ENCODE measurements at places on chromosomes 12 and 14.

- DNase-seq = no peak
Measured at GRCh38 chr14:67703997-67704396, 2.3 kb downstream of the RDH12 start.

GRCh38 chr14:91317381-91318308 lies 73.1 kb upstream of the GPR68 start:
- DNase-seq = no peak

DNA sequence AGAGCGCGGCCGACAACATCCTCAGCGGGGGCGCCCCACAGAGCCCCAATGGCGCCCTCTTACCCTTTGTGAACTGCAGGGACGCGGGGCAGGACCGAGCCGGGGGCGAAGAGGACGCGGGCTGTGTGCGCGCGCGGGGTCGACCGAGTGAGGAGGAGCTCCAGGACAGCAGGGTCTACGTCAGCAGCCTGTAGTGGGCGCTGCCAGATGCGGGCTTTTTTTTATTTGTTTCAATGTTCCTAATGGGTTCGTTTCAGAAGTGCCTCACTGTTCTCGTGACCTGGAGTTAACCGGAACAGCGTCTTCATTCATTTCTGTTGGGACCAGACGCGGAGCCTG lies 103.8 kb upstream of the FKBP4 start:
- DNase-seq = peak; percentile 66

GRCh38 chr12:129659961-129660622 lies 243.7 kb downstream of the TMEM132D start:
- DNase-seq = no peak

- peak; percentile 12 for DNase-seq
Measured at GRCh38 chr12:105289114-105289904, 41.2 kb upstream of the C12orf75 start.

- DNase-seq = no peak
Measured at GRCh38 chr14:96065661-96066459, 26.7 kb downstream of the C14orf132 start.

- peak; percentile 39 for DNase-seq
Measured at GRCh38 chr12:52241205-52241842, 8.3 kb downstream of the KRT7 start.

GRCh38 chr14:77087631-77088030 lies 10.4 kb upstream of the CIPC start:
- DNase-seq = no peak

DNA sequence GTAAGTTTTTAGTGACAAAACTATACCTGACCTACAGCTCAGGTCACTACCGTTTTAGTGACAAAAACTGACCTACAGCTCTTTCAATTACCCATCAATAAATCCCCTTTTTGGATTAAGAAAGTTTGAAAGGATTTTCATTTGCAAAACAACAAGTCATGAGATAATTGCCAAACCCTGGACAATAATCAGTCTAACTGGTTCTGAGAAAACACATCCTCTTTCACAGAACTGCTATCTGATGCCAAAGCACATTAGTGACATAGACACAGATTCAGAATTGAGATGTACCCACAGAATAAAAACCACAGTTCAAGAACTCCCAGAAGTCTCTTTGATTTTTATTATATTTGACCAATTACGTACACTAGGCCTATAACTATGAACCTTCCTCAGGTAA lies 126.0 kb upstream of the COCH start:
- DNase-seq = no peak

DNA sequence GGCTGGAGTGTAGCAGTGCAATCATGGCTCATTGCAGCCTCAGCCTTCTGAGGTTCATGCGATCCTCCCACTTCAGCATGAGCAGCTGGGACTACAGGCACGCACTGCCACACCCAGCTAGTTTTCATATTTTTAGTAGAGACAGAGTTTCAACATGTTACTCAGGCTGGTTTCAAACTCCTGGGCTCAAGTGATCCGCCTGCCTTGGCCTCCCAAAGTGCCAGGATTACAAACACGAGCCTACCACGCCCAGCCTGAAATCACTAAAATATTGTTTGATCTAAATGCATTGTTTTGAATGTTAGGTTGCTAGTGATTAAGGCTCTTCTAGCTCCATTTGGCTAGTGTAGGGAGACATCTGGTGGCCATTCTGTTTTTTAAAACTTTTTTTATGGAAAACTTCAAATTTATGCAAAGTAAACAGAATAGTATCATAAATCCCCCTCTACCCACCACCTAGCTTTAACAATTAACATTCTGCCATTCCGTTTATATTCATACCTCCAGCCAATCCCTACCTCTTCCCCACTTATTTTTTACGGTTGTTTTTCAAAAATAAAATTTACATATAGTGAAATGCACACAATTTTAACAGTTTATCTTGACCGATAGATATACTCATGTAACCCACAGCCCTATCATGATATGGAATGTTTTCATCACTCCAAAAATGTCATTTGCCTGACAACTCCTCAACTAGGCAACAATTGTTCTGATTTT lies 37.8 kb downstream of the MYO1H start:
- peak; percentile 48 for DNase-seq

DNA sequence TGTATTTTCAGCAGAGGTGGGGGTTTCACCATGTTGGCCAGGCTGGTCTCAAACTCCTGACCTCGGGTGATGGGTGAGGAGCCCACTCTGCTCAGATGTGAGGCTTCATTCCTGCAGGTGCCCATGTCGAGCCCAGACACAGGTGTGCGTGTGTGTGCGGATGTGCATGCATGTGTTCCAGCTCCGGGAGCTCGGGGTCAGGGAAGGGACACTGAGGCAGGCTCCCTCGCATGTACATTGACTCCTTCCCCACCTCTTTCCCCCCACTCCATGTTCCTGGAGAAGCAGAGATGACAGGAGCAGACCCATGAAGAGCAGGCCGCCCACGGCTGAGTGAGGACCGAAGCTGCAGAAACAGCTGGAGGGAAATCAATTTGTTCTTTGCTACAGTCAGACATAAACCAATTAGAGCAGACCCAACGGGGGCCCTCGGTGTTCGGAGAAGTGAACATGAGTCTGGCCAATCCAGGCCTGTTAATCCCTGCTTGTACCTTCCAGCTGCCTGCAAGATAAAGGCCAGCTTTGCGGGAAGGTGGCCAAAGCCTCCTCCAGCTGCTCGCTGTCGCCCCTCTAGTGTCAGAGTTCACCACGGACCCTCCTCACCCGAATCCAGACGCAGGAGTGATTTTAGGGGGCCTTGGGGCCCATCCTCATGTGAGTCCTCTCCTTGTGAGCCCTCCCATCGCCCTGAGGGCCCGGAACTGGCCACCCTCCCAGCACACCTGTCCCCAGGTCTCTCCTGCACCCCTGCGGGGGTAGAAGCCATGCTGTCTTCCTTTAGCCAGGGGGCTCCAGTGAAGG lies 321.0 kb upstream of the RTL1 start:
- no peak for DNase-seq

DNA sequence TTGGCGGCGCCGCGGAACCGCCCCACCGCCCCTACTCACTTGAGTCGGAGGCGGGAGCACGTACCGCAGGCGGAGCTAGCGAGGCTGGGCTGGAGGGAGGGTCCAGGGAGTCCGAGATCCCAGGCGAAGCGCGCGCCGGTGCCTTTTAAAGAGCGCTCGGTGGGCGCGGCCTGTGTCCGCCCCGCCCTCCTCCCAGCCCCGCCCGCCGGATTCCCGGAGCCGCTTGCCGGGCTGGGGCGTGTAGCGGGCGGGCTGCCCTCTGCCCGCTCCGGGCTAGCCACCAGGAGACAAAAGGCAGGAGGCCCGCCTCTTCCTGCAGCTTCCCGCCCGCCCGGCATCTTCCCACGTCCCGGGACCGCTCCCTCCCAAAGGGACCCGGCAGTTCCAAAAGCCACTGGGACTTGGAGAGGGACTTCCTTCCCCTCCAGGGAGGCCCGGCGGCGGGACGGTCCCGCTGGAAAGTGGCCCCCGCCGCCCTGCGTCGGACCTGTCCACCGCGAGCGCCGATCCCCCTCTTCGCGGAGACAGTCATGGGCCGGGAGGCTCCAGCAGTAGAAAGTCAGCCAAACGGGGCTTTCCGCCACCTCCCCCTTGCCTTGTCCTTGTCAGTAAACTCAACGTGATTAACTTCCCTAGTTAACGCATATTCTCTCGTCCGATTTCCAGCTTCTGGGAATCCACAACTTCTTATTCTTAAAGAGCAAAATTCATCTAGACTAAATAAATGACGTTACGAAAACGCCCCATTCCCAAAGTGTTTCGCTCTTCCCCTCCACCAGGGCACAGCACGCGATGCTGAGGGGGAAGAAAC lies at the start of gene CSRP2:
CSRP2 (minus strand) TSS at position 121 of the 811 bp plus-strand sequence. CDS start 12,759 bp downstream, outside the sequence.
- DNase-seq = peak; percentile 98

DNA sequence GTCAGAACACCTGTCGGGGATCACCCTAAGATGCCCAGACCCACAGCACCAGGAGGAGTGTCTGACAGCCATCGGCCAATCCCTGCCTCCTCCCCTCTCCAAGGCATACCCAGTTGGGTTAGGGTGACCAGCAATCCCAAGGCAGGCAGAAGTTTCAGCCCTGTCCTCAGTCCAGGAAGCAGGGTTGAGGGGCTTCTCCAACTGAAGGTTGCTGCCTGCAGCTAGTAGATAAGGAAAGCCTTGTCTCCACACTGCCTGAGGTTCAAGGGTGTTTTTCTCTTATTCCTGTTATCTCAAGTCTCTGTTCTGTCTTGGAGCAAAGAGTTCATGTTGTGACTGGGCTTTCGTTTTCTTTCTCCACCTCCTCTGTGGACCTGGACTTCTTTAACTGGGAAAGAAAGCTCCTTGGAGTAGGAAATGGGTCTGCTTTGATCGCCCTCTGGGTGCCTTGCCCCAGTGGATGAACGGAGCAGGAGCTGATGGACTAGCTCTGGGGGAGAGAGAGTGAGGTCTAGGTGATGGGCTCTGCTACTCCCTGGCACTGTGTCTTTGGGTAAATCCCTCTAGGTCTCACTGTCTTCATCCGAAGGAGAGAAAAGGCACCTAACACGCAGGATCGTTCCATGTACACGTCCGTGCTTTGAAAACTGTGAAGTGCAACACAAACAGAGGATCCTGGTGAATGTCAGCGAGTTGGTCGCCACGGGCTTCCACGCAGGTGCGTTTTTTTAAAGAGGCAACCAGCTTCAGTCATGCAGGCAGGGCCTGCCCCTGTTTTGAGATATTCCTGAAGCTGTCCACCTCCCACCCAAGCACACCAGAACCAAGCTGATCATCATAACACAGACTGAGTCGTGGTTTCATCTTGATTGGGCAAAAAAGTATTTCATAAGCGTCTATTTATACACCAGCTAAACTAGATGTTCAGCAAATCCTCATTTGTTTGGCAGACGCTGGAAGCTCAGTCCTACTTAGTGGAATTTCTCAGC lies 52.5 kb upstream of the FOXN3 start:
- peak; percentile 17 for DNase-seq

- DNase-seq = peak; percentile 42
Measured at GRCh38 chr14:81435391-81436295, 35.5 kb upstream of the STON2 start.

DNA sequence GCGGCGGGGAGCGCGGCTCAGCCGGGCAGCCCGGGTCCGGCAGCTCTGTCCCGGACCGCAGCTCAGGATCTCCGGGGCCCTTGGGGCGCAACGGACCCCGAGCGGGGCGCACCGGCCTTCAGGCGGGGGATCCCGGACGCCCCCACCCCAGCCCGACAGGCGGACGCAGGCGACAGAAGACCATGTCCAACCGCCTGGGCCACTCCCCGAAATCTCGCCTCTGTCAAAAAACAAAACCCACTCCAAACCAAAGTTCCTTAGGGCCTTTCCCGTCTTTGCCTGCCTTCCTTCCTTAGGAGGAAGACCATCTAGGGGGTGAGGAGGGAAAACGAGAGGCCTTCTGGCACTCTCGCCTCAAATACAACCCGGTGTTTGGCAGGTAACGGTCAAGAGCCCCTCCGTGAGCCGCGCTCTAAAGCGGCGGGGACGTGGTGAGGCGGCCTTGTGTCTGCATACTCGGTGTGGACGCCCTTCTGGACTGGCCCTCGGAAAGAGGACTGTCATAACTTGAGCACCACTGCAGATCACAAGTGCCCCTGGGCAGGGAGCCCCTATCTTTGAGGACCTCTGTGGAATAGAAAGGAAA lies 604 bp downstream of the HCFC2 start:
- DNase-seq = peak; percentile 38

DNA sequence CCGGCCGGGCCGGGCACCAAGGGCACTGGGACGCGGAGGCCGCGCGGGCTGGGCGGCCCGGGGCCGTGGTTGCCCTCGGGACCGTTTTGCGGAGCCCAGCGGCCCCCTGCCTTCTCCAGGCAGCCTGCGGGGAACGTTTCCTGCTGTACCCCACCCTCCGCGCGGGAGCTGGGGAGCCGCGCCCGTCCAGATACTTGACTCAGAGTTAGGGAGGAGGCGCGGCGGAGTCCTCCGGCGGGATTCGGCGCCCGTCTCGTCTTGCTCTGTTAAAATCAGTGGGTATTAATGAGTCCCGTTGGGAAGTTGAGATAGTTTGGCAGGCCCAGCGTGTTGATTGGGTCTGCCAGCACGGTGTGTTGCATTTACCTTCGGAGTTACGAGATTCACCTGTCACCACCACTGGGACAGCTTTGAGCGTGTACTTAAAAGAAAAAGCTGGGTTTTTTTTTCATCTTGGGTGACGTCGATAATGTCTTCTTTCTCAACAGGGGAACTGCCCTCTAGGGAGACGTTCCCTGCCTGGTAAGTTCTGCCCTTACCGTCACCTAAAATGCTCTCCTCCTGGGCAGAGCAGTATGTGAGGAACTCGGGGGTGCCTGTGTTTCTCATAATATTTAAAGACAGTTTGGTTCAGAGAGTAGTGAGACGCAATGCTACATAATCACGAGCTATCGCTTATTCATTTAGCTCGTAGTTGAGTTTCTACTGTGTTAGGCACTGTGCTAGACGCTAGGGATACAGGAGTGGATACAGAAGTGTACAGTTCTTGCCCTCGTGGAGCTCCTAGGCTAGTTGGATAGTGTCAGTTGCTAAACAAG lies 596 bp downstream of the DLST start:
- peak; percentile 87 for DNase-seq

DNA sequence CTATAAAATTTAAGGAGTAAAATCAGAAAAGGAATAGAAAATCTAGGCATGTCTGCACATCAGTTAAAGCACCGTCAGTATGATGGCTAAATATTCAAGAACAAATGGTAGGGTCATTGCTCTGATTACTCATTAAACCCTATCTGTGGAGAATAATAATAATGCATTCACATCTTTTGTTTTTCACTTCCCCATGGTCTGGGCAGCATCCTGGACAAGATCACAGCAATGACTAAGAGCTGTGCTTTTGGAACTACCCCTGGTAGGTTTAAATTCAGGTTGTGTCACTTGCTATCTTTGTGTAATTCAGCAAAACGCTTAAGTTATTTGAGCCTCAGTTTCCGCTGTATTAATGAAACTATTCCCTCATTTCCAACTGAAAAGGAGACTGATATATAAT lies 33.1 kb downstream of the C12orf42 start:
- DNase-seq = no peak

- DNase-seq = peak; percentile 39
Measured at GRCh38 chr12:12839003-12839395, 25.9 kb downstream of the DDX47 start.

Data from mesenchymal stem cell (in vitro differentiated cells and primary cell).